ENCODE measurements at places on chromosomes 2 and 18. TPM values are rescaled to one million over a fixed set of nuclear protein-coding genes. Genes with fewer than 3 reads are reported as not detected.

- DNase-seq, result no peak
Measured at GRCh38 chr2:106143495-106144215, 50.4 kb downstream of the UXS1 start.

DNA sequence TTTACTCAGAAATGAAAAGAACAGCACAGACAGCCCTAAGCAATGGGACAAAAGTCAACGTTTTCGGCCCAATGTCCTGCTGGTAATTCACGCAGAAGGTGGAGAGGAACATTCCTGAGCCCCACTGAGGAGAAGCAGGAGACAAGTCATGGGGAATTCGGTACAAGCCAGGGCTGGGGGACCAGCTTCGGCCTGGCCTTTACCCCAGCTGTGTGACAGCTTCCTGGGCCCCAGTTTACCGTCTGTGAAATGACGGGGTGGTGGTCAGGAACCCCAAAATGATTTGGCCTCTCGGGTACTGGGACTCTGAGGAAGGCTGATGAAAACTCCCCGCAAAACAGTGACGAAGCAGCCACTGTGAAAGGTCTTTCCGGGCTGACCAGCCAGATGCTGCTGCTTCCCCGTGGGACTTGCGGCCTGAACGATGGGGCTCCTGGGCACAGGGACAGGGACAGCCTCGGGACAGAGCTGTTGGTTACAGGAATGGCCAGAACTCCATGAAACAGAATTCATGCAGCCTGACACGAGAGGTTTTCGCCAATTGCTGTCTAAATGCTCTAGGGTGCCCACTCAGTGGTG, 21.6 kb downstream of the KIF1A start:
- no peak for DNase-seq

- DNase-seq, result peak; percentile 78
Measured at GRCh38 chr2:96260387-96261260, 5.2 kb downstream of the TMEM127 start.

DNA sequence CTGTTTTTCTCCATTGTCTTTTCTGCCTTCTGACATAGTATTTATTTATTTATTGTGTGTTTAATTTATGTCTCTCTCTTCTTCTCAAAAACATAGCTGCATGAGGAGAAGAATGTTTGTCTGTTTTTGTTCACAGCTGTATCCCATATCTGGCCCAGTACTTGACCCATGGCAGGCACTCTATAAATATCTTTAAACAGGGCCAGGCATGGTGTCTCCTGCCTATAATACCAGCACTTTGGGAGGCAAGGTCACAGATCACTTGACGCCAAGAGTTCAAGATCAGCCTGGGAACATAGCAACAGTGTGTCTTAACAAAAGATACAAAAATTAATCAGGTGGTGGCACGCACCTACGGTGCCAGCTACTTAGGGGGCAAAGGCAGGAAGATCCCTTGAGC, 361.3 kb upstream of the KLHL29 start:
- no peak for DNase-seq

DNA sequence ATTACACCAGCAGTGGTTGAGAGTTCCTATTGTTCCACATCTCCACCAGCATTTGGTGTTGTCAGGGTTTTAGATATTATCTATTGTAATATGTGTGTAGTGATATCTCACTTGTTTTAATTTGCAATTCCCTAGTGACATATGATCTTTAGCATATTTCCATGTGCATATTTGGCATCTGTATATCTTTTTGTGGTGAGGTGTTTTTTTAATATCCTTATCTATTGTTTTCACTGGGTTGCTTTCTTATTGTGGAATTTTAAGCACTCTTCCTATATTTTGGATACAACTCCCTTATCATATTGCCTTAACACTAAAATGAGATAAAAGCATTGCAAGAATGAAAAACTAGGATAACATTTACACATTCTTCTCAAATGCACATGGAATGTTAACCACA, 453.9 kb upstream of the FSIP2 start:
- no peak for DNase-seq

DNA sequence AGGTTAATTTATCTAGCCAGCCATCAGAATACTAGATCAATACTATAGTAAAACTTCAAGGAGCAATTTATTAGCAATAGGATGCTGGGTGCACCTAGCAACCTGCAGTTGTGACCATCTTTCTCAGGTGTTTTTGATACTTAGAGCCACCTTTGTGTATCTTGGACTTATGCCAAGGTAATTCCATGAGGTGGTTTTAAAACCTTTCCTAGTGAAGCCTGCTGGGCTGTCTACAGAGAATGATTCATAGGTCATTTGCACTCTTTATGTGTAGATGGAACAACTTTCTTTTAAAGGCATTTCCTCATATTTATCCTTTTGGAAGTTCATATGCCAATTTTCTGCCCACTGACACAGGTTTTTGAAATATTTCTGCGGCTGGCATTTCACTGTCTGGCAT, 1030.1 kb upstream of the POU3F3 start:
- no peak for DNase-seq

DNA sequence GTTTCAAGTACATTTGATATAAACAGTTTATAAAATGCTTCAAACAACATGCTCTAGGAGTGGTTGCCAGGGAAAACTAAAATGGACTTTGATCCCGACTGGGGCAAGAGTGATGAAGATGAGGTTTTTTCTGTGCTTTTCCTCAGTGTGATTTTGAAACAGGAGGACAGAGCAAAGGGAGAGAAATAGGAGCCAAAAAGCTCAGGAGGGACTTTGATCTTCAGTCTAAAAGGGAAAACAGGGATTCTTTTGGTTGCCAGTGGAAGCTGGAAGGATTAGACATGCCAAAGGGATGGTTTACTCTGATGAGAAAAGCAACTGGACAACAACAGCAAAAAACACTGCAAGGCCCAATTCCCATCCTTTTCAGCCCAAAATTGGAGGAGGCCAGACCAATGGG, 95.5 kb downstream of the LTBP1 start:
- DNase-seq, result no peak

GRCh38 chr18:63365876-63366212, 1.2 kb downstream of the KDSR start:
- no peak for DNase-seq

- DNase-seq, result no peak
Measured at GRCh38 chr2:38400513-38400912, 23.4 kb upstream of the ATL2 start.

- no peak for DNase-seq
Measured at GRCh38 chr2:42074661-42075060, 26.8 kb downstream of the PKDCC start.

DNA sequence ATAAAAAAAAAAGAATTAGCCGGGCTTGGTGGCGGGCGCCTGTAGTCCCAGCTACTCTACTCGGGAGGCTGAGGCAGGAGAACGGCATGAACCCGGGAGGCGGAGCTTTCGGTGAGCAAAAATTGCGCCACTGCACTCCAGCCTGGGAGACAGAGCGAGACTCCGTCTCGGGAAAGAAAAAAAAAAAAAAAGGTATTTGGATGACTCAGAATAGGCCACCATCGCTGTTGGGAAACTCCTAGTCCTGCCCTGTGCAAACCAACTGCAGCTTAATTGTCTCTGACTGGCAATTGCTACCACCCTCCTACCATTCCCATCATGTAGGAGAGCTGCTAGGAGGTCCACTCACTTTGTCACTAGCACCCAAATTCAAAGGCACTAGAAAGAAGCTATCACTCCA, 43.5 kb downstream of the ATP8B1 start:
- no peak for DNase-seq

GRCh38 chr2:142602418-142602989, 275.0 kb upstream of the KYNU start:
- no peak for DNase-seq

- DNase-seq, result no peak
Measured at GRCh38 chr2:212548455-212548819, 9.8 kb upstream of the ERBB4 start.

DNA sequence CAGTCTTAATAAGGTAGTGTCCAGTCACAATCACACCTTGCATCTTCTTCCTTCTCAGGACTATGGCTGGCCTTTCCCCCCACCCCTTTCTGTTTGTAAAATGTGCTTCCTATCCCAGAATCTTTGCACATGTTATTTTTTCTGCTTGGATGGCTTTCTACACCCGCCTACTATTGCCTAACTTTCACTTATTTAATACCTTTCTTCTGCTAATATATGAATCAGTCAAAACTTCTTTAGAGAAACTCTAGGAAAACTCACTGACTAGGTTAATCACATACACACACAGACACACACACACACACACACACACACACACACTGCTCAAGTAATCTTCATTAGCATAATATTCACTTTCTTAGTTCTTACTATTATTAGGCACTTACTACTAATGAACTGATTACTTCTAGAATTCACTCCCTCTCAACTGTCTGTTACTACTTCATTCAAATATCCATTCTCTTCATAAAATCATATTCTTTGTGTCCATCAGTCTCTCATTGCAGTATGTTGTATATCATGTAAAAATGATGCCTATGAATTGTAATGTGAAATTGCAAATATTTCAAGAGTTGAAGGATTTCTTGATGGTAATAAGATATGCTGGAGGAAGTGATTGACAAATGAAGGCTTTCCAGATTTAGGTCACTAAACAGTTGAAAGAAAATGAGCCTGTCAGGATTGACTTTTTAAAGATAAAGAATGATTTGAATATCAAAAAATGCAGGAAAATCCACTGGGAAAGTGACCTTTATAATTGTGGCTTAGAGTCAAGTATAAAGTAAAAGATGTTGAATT, 51.2 kb downstream of the CLIP4 start:
- no peak for DNase-seq

DNA sequence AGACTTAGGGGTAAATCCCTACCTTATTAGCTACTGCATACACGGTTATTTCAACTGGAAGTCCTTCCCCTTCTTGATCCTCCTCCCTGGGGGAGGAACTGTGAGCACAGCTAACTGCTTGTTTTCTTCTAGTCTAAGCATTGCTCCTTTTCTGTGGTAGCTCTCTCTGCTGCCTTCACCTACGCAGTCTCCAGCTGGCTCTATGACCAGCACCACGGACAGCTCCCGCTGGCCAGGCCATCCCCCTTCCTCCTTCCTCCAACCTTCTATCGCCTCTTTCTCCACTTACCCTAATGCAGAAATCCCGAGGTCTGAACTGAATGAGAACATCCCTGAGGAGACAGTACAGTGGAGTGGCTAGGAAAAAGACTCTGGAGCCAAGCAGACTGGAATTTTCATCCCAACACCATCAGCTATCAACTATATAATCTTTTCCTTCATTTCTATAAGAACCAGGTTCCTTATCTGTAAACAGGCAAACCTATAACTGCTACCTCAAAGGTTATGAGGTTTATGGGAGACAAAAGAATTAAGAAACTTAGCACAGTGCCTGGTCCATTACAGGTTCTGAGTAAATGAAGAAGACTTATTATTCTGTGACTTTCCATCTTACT, 4.7 kb upstream of the CFAP65 start:
- no peak for DNase-seq

DNA sequence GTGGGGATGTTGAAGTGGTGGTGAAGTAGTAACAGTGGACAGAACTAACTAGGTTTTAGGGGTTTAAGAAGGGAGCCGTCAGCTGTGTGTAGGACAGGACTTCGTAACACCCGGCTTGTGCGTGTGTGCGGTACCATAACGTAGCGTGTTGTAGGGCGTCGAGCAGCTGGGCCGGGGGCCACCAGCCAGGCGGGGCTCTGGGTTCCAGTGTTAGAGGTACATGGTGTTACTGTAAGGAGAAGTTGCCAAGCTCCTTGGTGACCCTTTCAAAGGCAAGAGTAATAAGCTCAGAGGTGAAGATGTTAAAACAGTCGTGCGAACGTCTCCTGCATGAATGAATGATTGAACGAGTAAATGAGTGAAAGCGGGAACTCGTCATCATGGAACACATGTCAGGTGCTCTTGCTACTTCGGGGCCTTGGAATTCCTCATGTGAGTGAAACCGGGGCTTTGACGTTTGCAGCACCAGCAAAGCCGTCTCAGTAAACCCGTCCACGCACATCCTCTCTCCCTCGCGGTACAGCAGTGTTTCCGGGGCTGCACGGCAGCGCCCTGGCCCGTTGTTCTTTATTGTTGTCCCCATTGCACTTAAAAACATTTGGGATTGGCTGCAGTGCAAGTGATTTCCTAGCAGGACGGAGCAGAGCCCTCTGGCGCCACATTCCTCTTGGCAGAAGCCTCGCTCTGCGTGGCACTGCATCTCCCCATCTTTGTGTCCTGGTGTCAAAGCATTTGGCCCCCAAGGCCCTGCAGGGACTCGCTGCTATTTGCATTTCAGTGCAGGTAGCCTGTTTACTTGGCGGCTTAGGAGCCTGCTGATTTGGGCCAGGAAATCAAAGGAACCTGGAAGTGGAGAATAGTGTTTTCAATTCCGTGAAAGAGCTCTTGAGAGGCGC, 115.0 kb downstream of the GBX2 start:
- no peak for DNase-seq

- no peak for DNase-seq
Measured at GRCh38 chr2:131400849-131401248, 36.9 kb upstream of the RAB6D start.

DNA sequence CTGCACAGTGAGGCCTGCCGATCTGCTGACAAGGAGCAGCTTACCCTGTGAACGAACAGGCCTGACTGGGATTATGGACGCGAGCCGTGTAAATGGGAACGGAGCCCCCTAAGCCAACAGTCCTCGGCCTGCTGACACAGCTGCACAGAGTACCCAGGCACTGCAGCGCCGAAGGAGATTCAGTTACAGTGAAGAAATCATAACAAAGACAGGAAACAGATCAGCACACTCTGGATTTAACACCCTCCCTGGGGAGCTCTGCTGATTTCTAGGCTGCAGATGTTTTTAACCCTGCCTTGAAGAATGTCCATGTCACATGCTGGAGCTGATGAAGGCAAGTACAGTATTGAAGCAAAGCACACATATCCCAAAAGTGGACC, 43.4 kb downstream of the COLEC12 start:
- peak; percentile 71 for DNase-seq

- DNase-seq, result no peak
Measured at GRCh38 chr2:41483982-41484857, 563.6 kb upstream of the PKDCC start.

GRCh38 chr2:11753452-11753885, 7.0 kb downstream of the LPIN1 start:
- DNase-seq, result peak; percentile 54

GRCh38 chr18:56462276-56462675, 176.1 kb downstream of the TXNL1 start:
- no peak for DNase-seq

Gene OBSL1
- total RNA-seq, result 190 TPM

Gene CNTNAP5
- not detected for total RNA-seq

Gene UPP2
- total RNA-seq, result not detected

Gene SFT2D3
- 3.1 TPM for total RNA-seq

Gene BOLL
- total RNA-seq, result not detected

Gene AKAIN1
- not detected for total RNA-seq

Gene PAX8
- 0.30 TPM for total RNA-seq

Gene FNDC4
- 1.8 TPM for total RNA-seq

Gene RGPD8
- total RNA-seq, result 7.8 TPM

Gene IL1B
- 0.37 TPM for total RNA-seq
